Neural crest cell (in vitro differentiated cells): ENCODE measurements at places on chromosomes 4 and X. TPM values are rescaled to one million over a fixed set of nuclear protein-coding genes. Genes with fewer than 3 reads are reported as not detected.
A peak's percentile ranks its signal among the peaks of the same experiment; 100 is the strongest.

DNA sequence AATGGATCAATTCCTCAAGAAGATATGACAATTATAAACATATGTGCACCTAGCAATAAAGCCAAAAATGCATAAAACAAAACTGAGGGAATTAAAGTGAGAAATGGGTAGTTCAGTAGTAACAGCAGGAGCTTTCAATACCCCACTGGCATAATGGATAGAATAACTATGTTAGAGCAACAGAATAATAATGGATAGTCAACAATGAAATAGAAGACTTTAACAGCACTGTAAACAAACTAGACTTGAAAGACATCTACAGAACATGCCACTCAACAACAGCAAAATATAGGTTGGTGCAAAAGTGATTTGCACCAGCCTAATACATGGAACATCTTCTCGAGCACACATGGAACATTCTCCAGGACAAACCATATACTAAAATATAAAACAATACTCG, 20.0 kb upstream of the MBNL3 start:
- no peak overlapping the region for H3K4me3 ChIP-seq
- no peak overlapping the region for H3K27ac ChIP-seq
- DNase-seq: no peak
- no peaks in the 10 kb centered on the region for H3K27me3 ChIP-seq
- H3K4me1 ChIP-seq: peaks cover 6% of the 10 kb centered on the region

GRCh38 chr4:37661772-37662171, 24.4 kb downstream of the RELL1 start:
- H3K4me1 ChIP-seq: peaks cover 70% of the 10 kb centered on the region
- peaks cover 9% of the 10 kb centered on the region for H3K36me3 ChIP-seq
- H3K27me3 ChIP-seq: no peaks in the 10 kb centered on the region
- peak overlapping the region; percentile 38 for H3K4me3 ChIP-seq

DNA sequence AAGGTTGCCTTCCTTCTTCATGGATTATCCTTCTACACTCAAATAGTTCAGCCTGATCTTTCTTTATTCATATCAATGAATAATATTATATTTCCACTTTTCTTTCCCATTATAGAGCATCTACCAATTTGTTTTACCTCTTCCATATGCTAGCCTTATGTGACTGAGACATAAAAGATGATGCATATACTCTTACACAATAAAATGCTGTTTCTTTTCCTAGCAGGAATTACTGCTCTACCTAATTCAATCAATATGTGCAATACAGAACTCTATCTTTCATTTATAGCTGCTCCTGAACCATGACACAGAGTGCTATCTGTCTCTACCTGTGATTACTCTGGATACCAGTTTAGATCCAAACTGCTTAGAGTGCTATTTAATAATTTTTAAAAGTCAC, 2334.0 kb downstream of the PCDH7 start:
- H3K27ac ChIP-seq: no peak overlapping the region
- no peak for DNase-seq
- no peaks in the 10 kb centered on the region for H3K27me3 ChIP-seq

GRCh38 chr4:186144946-186145569, 40.6 kb downstream of the FAM149A start:
- H3K27ac ChIP-seq: peak overlapping the region; percentile 78
- peak; percentile 44 for DNase-seq
- peaks cover 22% of the 10 kb centered on the region for H3K27me3 ChIP-seq

DNA sequence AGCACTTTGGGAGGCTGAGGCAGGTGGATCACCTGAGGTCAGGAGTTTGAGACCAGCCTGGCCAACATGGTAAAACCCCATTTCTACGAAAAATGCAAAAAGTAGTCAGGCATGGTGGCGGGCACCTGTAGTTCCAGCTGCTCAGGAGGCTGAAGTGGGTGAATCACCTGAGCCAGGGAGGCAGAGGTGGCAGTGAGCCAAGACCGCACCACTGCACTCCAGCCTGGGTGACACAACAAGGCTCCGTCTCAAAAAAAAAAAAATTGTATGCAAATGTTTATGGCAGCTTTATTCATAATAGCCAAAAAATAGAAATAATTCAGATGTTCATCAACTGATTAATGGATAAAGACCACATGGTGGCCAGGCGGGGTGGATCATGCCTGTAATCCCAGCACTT, 9.8 kb upstream of the NOCT start:
- H3K4me1 ChIP-seq: no peaks in the 10 kb centered on the region
- DNase-seq: no peak
- H3K36me3 ChIP-seq: peaks cover 3% of the 10 kb centered on the region
- no peaks in the 10 kb centered on the region for H3K27me3 ChIP-seq
- no peak overlapping the region for H3K4me3 ChIP-seq

DNA sequence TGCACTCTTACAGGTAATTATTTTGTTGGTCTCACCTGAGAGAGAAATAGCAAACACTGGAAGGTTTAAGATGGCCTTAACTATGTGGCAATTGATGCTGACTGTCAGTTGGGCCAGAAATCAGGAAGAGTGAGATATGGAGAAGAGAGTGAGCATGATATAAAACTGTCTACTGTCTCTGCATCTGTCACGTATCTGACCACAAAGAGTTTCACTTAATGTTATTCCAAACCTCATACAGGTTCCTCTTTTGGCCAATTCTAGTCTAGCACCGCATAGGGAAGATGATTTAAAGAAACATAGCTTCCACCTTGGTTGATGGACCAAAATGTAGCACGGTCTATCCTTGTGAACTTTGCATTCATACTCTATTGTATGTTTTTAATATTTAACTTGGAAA, 381.0 kb upstream of the BOD1L1 start:
- H3K4me1 ChIP-seq: no peaks in the 10 kb centered on the region
- H3K27ac ChIP-seq: no peak overlapping the region
- no peak for DNase-seq
- H3K27me3 ChIP-seq: no peaks in the 10 kb centered on the region

GRCh38 chr4:45030059-45030458, 303.7 kb upstream of the GNPDA2 start:
- H3K27me3 ChIP-seq: no peaks in the 10 kb centered on the region
- no peaks in the 10 kb centered on the region for H3K36me3 ChIP-seq
- no peak overlapping the region for H3K4me3 ChIP-seq
- H3K4me1 ChIP-seq: peaks cover 9% of the 10 kb centered on the region
- DNase-seq: no peak

GRCh38 chr4:106424426-106424825, 55.8 kb upstream of the GIMD1 start:
- H3K27ac ChIP-seq: no peak overlapping the region
- no peaks in the 10 kb centered on the region for H3K27me3 ChIP-seq
- H3K4me3 ChIP-seq: no peak overlapping the region
- no peaks in the 10 kb centered on the region for H3K4me1 ChIP-seq

- DNase-seq: no peak
- peaks cover 23% of the 10 kb centered on the region for H3K27me3 ChIP-seq
- peaks cover 5% of the 10 kb centered on the region for H3K36me3 ChIP-seq
- no peak overlapping the region for H3K4me3 ChIP-seq
- peaks cover 20% of the 10 kb centered on the region for H3K4me1 ChIP-seq
These were observed 124.6 kb upstream of the ACSL4 start for GRCh38 chrX:109857584-109858228.

- no peak overlapping the region for H3K4me3 ChIP-seq
- peaks cover 29% of the 10 kb centered on the region for H3K4me1 ChIP-seq
- no peaks in the 10 kb centered on the region for H3K27me3 ChIP-seq
- H3K36me3 ChIP-seq: no peaks in the 10 kb centered on the region
These were observed 222.3 kb upstream of the HS3ST1 start for GRCh38 chr4:11650801-11651596.

GRCh38 chr4:147136310-147136709, 190.6 kb upstream of the TTC29 start:
- no peak overlapping the region for H3K4me3 ChIP-seq
- no peaks in the 10 kb centered on the region for H3K36me3 ChIP-seq
- H3K27me3 ChIP-seq: no peaks in the 10 kb centered on the region
- no peaks in the 10 kb centered on the region for H3K4me1 ChIP-seq
- no peak for DNase-seq

- H3K4me1 ChIP-seq: no peaks in the 10 kb centered on the region
- H3K27me3 ChIP-seq: no peaks in the 10 kb centered on the region
These were observed 1011.7 kb upstream of the PCDH7 start for GRCh38 chr4:29708473-29708872.

GRCh38 chr4:83387012-83387411, 52.4 kb upstream of the HPSE start:
- no peaks in the 10 kb centered on the region for H3K36me3 ChIP-seq
- H3K4me3 ChIP-seq: no peak overlapping the region
- H3K27me3 ChIP-seq: peaks cover 2% of the 10 kb centered on the region
- no peak overlapping the region for H3K27ac ChIP-seq
- H3K4me1 ChIP-seq: no peaks in the 10 kb centered on the region

DNA sequence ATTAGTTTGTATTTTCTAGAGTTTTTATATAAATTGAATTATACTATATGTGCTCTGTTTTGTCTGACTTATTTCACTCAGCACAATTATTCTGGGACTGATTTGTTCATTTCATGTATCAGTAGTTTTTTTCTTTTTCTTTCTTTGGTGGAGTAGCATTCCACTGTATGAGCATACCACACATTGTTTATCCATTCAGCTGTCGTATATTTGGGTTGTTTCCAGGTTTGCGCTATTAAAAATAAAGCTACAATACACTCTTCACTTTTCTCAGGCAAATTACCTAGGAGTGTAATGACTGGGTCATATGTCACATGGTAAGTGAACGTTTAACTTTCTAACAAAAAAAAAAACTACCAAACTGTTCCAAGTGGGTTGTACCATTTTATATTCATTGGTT, 9.6 kb upstream of the OTUD4 start:
- no peak for DNase-seq
- peaks cover 16% of the 10 kb centered on the region for H3K27me3 ChIP-seq
- no peak overlapping the region for H3K4me3 ChIP-seq

- DNase-seq: no peak
- no peaks in the 10 kb centered on the region for H3K27me3 ChIP-seq
These were observed 54.3 kb downstream of the TSC22D3 start for GRCh38 chrX:107721318-107721717.

GRCh38 chr4:48129307-48130014, 4.6 kb downstream of the TXK start:
- H3K27ac ChIP-seq: no peak overlapping the region
- no peak overlapping the region for H3K4me3 ChIP-seq
- no peaks in the 10 kb centered on the region for H3K36me3 ChIP-seq
- peaks cover 8% of the 10 kb centered on the region for H3K4me1 ChIP-seq

DNA sequence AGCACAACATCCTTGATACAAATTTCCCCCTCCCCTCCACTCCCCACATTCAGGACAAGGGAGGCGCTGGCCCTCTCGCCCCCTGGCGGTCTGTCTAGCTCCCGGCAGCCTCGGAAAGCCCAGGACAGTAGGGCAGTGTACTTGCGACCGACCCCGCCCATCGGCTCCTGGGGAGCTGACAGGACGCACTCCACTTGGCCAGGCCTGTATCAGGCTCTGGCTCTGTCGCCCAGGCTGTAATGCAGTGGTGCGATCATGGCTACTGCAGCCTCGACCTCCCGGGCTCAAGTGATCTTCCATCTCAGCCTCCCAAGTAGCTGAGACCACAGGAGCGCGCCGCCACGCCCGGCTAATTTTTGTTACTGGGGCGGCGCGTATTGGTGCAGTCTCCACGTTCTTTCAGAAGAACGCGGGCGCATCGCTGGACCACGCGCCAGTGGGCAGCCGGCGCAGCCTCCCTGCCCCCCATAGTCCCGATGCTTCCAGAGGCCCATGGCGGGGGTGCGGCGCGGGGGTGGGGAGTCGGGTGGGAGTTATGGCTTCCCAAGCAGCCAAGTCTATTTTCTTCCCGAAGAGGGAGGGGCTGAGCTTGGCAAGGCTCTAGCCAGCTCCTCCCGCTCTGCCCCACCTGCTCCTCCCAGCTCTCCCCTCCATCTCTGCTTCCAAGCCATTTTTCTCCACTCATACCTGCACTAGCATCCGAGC, 7.8 kb upstream of the AKAP14 start:
- H3K4me3 ChIP-seq: peak overlapping the region; percentile 51
- H3K27me3 ChIP-seq: no peaks in the 10 kb centered on the region
- peak; percentile 74 for DNase-seq
- no peak overlapping the region for H3K27ac ChIP-seq

GRCh38 chrX:125497667-125498066, 178.0 kb downstream of the TEX13C start:
- H3K36me3 ChIP-seq: peaks cover 2% of the 10 kb centered on the region
- no peak for DNase-seq
- no peaks in the 10 kb centered on the region for H3K27me3 ChIP-seq
- H3K27ac ChIP-seq: no peak overlapping the region
- no peaks in the 10 kb centered on the region for H3K4me1 ChIP-seq

GRCh38 chr4:147057611-147058190, 112.0 kb upstream of the TTC29 start:
- peak overlapping the region; percentile 86 for H3K27ac ChIP-seq
- peaks cover 48% of the 10 kb centered on the region for H3K4me1 ChIP-seq
- DNase-seq: no peak
- no peaks in the 10 kb centered on the region for H3K36me3 ChIP-seq
- H3K4me3 ChIP-seq: peak overlapping the region; percentile 54

DNA sequence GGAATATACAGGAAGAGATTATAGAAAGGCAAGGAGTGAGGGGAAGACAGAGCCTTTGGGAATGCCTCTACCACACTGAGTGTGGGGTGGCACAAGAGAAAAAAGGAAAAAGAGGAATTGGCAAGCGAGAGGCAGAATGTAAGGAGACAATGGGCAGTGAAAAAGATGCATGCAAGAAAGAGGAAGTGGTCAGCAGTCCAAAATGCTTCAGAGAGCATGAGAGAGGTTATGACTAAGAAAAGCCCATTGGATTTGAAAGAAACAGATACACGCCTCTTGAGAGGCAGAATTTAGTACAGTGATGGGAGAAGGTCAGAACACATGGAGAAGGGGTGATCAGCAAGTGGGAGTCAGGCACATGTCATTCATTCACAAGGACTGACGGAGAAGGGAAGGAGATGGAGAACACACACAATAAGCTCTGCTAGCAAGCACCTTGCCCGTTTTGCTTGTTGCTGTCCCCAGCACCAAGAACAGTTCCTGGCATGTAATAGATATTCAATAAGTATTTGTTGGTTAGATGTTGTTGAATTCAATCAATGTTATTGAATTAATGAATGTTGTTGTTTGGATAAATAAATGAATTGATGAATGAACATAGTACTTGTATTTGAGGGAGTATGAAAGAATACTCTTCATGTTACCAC, 6.3 kb downstream of the DCHS2 start:
- no peaks in the 10 kb centered on the region for H3K36me3 ChIP-seq
- no peak overlapping the region for H3K27ac ChIP-seq
- no peak overlapping the region for H3K4me3 ChIP-seq
- no peak for DNase-seq
- H3K27me3 ChIP-seq: peaks cover 25% of the 10 kb centered on the region
- no peaks in the 10 kb centered on the region for H3K4me1 ChIP-seq

Gene MXRA5
- 1.3 TPM in 2 replicates for total RNA-seq

Gene DMRTC1B
- 2.6 and 3.1 TPM in 2 replicates for total RNA-seq

Gene MTM1
- total RNA-seq: 6.2 and 7.9 TPM in 2 replicates

Gene TBC1D8B
- total RNA-seq: 1.1 and 1.5 TPM in 2 replicates

Gene PCDH18
- total RNA-seq: 65.7 and 67.4 TPM in 2 replicates

Gene SYTL4
- 3.8 and 4.5 TPM in 2 replicates for total RNA-seq

Gene STK32B
- 3.4 and 3.5 TPM in 2 replicates for total RNA-seq

Gene FTSJ1
- total RNA-seq: 42.2 and 45.8 TPM in 2 replicates

Gene PFKFB1
- total RNA-seq: 0.77 and 0.93 TPM in 2 replicates

Gene SLC7A11
- 18.7 and 19.2 TPM in 2 replicates for total RNA-seq

Gene CHRDL1
- 14.3 and 15.7 TPM in 2 replicates for total RNA-seq

Gene GAGE12F
- not detected in 2 replicates for total RNA-seq

Gene MAGEA10
- total RNA-seq: not detected in 2 replicates

Gene SLC6A8
- total RNA-seq: 123 and 125 TPM in 2 replicates

Gene TMEM35A
- 8.7 and 9.1 TPM in 2 replicates for total RNA-seq

Gene SCML2
- 13.6 and 14.2 TPM in 2 replicates for total RNA-seq

Gene NEUROG2
- 4.1 and 4.2 TPM in 2 replicates for total RNA-seq
